ENCODE measurements at places on chromosomes 4 and X. TPM values are rescaled to one million over a fixed set of nuclear protein-coding genes. Genes with fewer than 3 reads are reported as not detected.

PHOX2B gene
- not detected for total RNA-seq

FABP2 gene
- total RNA-seq = not detected

ARMCX4 gene
- total RNA-seq = 14.1 TPM

PRDM8 gene
- total RNA-seq = 0.03 TPM

USP9X gene
- 92.5 TPM for total RNA-seq

ZFP92 gene
- total RNA-seq = 0.22 TPM

NUP54 gene
- total RNA-seq = 107 TPM

SSX4 gene
- not detected for total RNA-seq

DNA sequence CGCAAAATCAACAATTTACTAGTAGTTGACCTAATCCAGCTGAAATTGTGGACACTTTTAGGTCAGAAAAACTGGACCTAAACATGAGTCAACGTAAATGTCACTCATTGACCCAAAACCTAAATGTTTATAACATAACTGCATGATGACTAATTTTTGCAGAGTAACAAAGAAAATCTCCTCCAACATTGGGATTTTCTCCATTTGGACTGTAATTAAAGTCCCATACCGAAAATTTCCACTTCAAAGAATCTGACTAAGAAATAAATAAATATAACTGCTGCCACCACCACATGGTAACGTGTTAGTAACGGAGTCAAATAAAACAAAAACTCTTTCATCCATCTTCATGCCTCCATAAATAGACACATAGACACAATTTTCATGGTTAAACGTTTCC, 1.9 kb downstream of the ADGRA3 start:
- peaks cover 8% of the 10 kb centered on the region for H3K4me1 ChIP-seq
- H3K27ac ChIP-seq = no peak overlapping the region
- peak overlapping the region; percentile 84 for H3K4me3 ChIP-seq
- H3K36me3 ChIP-seq = no peaks in the 10 kb centered on the region

DNA sequence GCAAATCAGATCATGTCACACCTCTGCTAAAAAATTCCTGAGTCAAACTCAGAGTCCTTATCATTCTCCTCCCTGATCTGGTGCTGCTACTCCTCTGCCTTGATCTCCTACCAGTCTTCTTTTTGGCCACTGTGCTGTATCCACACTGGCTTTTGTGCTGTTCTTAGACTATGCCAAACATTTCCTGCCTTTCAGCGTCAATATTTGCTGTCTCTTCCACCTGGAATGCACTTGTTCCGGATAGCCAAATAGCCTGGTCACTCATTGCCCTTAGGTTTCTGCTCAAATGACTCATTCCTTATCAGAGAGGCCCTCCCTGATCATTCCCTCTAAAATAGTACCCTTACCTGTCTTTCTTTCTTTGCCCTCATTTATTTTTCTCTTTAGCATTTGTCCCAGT, 24.4 kb upstream of the RP2 start:
- no peaks in the 10 kb centered on the region for H3K36me3 ChIP-seq
- H3K27me3 ChIP-seq = no peaks in the 10 kb centered on the region
- no peaks in the 10 kb centered on the region for H3K4me1 ChIP-seq
- DNase-seq = no peak
- H3K27ac ChIP-seq = no peak overlapping the region

DNA sequence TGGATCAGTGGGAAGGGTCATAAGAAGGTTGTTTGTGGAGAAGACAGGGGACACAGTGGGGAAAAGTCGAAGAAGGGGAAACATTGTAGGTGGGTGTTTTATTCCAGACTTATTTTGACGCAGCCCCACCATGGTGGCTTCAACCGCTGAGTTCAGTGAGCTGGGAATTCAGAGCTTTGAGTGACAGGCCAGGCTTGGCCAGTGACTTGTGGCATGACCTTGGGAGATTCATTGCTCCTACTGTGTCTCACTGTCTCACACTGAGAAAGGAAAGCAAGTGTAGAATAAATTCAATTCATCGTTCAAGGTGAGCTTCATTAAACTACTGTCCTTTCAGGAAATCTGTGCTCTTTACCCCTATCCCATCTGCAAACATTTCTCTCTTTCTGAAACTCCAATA, 47.4 kb upstream of the SOD3 start:
- DNase-seq = no peak
- no peaks in the 10 kb centered on the region for H3K27me3 ChIP-seq
- H3K27ac ChIP-seq = no peak overlapping the region
- H3K4me3 ChIP-seq = no peak overlapping the region

- no peak overlapping the region for H3K27ac ChIP-seq
- no peaks in the 10 kb centered on the region for H3K27me3 ChIP-seq
- no peaks in the 10 kb centered on the region for H3K4me1 ChIP-seq
- H3K4me3 ChIP-seq = no peak overlapping the region
These were observed 79.7 kb downstream of the CPE start for GRCh38 chr4:165458471-165458870.

DNA sequence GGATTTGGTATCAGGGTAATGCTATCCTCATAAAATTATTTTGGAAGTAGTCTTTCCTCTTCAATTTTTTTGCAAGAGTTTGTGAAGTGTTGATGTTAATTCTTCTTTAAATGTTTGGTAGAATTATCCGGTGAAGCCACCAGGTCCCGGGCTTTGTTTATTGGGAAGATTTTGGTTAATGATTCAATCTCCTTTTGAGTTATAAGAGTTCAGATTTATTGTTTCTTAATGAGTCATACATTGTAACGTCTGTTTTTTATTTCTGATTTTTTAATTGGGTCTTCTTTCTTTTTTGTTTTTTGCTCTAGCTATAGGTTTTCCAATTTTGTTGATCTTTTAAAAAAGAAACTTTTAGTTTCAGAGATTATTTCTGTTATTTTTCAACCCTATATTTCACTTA, 412.3 kb downstream of the PDGFC start:
- no peaks in the 10 kb centered on the region for H3K27me3 ChIP-seq
- H3K27ac ChIP-seq = no peak overlapping the region
- no peak overlapping the region for H3K4me3 ChIP-seq
- no peaks in the 10 kb centered on the region for H3K4me1 ChIP-seq
- no peaks in the 10 kb centered on the region for H3K36me3 ChIP-seq

- DNase-seq = no peak
- H3K27ac ChIP-seq = no peak overlapping the region
- H3K4me1 ChIP-seq = no peaks in the 10 kb centered on the region
- H3K27me3 ChIP-seq = no peaks in the 10 kb centered on the region
These were observed 42.5 kb upstream of the ANTXR2 start for GRCh38 chr4:80115368-80116181.

DNA sequence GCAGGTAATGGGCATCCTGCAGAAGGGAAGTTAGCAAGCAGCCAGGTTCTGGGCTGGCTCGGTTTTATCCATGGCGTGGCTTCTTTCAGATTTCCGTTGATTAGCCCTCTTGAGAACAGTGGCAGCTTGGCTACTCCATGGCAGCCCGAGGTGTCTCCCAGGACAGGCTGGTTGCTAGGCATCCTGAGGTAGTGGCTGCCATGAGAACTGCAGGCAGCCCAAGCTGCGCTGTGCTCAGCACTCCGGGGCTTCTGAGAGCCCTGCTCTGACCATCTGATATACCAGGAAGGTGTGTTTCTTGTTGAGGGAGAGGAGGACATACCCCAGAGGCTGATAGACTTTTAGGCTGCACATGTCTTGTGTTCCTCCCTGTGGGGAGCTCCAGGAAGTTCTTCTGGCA, 253.4 kb upstream of the CASK start:
- no peaks in the 10 kb centered on the region for H3K36me3 ChIP-seq
- no peak overlapping the region for H3K27ac ChIP-seq
- no peaks in the 10 kb centered on the region for H3K4me1 ChIP-seq

DNA sequence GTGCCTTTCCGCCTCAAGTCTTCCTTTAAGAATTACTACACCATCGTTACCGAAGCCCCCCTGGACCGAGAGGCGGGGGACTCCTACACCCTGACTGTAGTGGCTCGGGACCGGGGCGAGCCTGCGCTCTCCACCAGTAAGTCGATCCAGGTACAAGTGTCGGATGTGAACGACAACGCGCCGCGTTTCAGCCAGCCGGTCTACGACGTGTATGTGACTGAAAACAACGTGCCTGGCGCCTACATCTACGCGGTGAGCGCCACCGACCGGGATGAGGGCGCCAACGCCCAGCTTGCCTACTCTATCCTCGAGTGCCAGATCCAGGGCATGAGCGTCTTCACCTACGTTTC, 2.2 kb downstream of the PCDH10 start:
- DNase-seq = peak; percentile 67
- H3K4me1 ChIP-seq = peaks cover 21% of the 10 kb centered on the region
- H3K27me3 ChIP-seq = peaks cover 82% of the 10 kb centered on the region
- peak overlapping the region; percentile 57 for H3K4me3 ChIP-seq
- no peak overlapping the region for H3K27ac ChIP-seq
- no peaks in the 10 kb centered on the region for H3K36me3 ChIP-seq

- H3K36me3 ChIP-seq = no peaks in the 10 kb centered on the region
- H3K4me1 ChIP-seq = no peaks in the 10 kb centered on the region
- H3K27ac ChIP-seq = no peak overlapping the region
- DNase-seq = no peak
These were observed 924.3 kb upstream of the SLIT2 start for GRCh38 chr4:19327364-19327763.

DNA sequence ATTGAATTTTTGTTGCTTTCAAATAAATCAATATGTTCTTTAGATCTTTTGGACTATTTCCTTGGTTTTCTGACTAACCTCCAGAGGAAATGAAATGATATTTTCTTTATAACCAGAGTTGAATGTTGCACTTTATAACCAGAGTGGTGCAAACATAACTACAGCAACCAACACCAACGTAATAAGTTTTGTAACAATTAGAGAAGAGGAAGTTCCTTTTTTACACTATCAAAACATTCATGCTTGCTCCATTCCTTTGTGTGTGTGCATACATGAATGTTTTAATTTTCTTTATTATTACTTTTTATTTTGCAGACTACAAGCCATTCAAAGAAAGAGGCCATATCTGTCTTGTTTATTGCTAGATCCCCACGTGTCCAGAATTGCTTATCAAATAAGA, 193.0 kb upstream of the PPP3CA start:
- no peak for DNase-seq
- H3K27ac ChIP-seq = no peak overlapping the region
- no peak overlapping the region for H3K4me3 ChIP-seq
- H3K4me1 ChIP-seq = no peaks in the 10 kb centered on the region
- H3K36me3 ChIP-seq = no peaks in the 10 kb centered on the region

DNA sequence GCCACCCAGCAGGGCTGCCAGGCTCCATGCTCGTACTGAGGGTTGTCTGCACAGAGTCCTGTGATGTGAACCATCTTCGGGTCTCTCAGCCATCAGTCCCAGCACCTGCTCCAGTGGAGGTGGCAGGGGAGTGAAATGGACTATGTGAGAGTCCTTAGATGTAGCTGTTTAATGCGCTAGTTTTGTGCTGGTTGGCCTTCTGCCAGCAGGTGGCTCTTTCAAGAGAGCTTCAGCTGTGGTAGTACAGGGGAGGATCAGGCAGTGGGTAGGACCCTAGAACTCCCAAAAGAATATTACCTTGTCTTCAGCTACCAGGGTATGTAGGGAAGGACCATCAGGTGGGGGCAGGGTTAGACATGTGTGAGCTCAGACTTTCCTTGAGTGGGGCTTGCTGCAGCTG, 1066.0 kb downstream of the GLUD2 start:
- no peak overlapping the region for H3K27ac ChIP-seq
- DNase-seq = no peak
- H3K4me1 ChIP-seq = peaks cover 4% of the 10 kb centered on the region
- no peaks in the 10 kb centered on the region for H3K36me3 ChIP-seq
- no peak overlapping the region for H3K4me3 ChIP-seq

- peaks cover 98% of the 10 kb centered on the region for H3K27me3 ChIP-seq
- DNase-seq = peak; percentile 67
- peaks cover 11% of the 10 kb centered on the region for H3K4me1 ChIP-seq
- H3K4me3 ChIP-seq = peak within 1 kb of the TSS; percentile 63
These were observed at the start of gene TRPC3 for GRCh38 chr4:121951521-121952110. Gene TRPC3 (minus strand): TSS chr4:121952060. CDS start chr4:121951680, 380 bp downstream.

GRCh38 chr4:155891058-155891457, 12.4 kb upstream of the TDO2 start:
- H3K4me3 ChIP-seq = no peak overlapping the region
- no peaks in the 10 kb centered on the region for H3K4me1 ChIP-seq
- no peaks in the 10 kb centered on the region for H3K36me3 ChIP-seq
- no peaks in the 10 kb centered on the region for H3K27me3 ChIP-seq

- DNase-seq = no peak
- H3K27me3 ChIP-seq = no peaks in the 10 kb centered on the region
- H3K27ac ChIP-seq = no peak overlapping the region
- no peak overlapping the region for H3K4me3 ChIP-seq
- H3K4me1 ChIP-seq = no peaks in the 10 kb centered on the region
These were observed 71.3 kb upstream of the ENOX2 start for GRCh38 chrX:130974323-130974722.

DNA sequence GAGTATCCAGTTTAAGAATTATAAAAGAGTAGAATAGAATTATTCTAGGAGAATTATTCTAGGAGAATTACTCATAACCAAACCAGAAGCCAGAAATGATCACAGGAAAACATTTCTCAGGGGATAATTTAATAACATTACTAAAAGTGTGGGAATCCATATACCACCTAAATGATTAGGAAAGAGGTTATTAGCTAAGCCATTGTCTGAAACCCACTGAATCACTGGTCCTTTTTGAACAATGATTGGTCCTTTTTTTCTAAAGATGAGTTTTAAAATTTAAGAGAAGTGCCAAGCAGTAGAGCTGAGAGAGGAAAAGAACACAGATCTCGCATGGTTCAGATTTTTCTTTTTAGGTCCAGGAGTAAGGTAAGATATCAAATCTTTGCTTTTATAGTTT, at the start of gene ODAM:
TSS of gene ODAM (plus strand) at position 301 of the 400 bp plus-strand sequence. CDS start 819 bp downstream, outside the sequence.
- no peaks in the 10 kb centered on the region for H3K27me3 ChIP-seq
- no peak for DNase-seq
- no peak within 1 kb of the TSS for H3K27ac ChIP-seq

- H3K27ac ChIP-seq = no peak overlapping the region
- no peaks in the 10 kb centered on the region for H3K4me1 ChIP-seq
- DNase-seq = no peak
- no peaks in the 10 kb centered on the region for H3K36me3 ChIP-seq
These were observed 330.9 kb downstream of the SPOCK3 start for GRCh38 chr4:166903408-166903807.

- no peak overlapping the region for H3K4me3 ChIP-seq
- no peaks in the 10 kb centered on the region for H3K36me3 ChIP-seq
- H3K27ac ChIP-seq = no peak overlapping the region
- DNase-seq = no peak
These were observed 112.6 kb downstream of the GABRA2 start for GRCh38 chr4:46277165-46277951.

DNA sequence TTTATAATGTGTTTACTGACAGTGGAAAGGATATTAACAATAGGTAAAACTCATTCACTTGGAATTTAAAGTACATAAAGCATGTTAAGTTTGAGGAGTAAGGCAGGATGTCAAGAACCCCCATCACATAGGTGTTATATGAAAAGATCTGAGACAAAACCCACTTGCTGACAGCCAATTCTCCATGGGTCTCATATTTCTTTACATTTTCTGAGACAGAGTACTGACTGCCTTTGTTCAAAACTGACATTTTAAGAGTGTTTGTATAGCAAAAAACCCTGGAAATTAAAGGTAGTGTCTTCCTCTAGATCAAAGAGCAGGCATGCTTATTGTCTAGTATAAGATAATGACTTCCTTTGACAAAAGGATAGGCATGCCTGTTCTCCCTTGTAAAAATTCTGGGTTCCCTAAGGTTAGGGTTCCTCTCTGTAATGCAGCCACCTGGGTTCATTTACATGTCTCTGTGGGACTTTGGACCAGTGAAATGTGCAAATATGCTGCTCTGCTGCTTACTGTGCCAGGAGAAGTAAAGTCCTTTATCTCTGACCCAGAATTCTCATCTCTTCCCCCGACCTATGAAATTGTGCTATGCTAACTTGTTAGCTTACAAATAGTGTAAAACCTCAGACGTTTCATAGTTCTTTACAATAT, 123.6 kb downstream of the PCDH18 start:
- no peak overlapping the region for H3K27ac ChIP-seq
- no peak overlapping the region for H3K4me3 ChIP-seq
- no peak for DNase-seq
- no peaks in the 10 kb centered on the region for H3K4me1 ChIP-seq

Data from neural progenitor cell (in vitro differentiated cells).